Activated T-helper 9 cell treated with anti-CD3 and anti-CD28 coated beads, Interleukin-2, amount 50 U/mL, for 16 hours (primary cell): ENCODE measurements at places on chromosomes 1 and 21.

GRCh38 chr1:67559222-67559700 is 125.7 kb upstream of the GADD45A start:
- no peak for DNase-seq

DNA sequence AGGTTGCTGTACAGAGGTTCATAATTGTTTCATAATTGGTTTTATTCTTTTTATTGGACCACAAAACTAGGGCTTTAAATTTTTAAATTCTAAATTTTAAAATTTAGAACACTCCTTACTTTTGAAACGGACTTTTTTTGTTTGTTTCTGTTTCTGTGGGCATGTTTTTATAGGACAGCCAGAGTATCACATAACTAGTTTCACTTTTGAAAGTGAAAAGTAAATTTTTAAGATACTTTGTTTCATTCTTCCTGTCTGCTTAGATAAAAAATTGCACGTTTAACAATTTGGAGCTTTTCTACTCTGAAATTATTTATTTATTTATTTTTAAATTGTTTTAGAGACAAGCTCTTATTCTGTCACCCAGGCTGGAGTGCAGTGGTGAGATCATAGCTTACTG is 29.7 kb downstream of the MDM4 start:
- DNase-seq = no peak

DNA sequence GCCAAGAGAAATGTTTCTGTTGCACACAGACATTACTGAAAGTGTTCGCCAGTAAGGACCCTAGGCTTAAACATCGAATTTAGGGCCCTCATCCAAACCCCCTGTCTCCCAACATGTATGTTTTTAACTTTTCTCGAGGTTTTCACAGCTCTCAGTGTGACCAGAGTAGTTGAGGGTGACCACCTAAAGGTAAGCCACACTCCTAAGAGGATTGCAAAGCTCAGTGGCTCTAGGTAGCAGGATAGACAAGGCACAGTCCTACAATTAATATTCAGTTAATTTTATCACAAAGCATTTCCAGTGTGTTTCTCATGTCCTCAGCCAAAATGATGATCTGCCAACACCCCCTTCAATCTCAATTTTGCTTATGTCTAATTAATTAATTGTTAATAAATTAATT is 695 bp upstream of the ALG14 start:
- no peak for DNase-seq

DNA sequence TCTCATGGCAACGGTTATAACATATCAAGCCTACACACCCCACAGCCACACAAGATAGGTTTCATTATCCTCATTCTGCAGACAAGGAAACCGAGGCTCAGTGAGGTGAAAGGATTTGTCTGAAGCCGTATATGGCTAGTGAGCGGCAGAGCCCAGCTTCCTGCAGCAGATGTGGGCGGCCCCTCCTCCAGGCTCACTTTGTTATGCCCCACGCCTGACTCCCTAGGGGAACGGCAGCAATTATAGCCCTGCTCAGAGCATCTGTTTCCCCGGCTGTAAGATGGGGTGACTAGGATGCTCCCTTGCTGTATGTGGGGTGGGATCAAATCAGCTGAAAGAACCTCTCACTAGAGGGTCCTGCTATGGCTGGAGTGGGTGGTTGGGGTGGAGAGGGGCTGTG is 22.1 kb downstream of the GRHL3 start:
- no peak for DNase-seq

GRCh38 chr1:221740369-221740992 is 1.4 kb downstream of the DUSP10 start:
- no peak for DNase-seq

DNA sequence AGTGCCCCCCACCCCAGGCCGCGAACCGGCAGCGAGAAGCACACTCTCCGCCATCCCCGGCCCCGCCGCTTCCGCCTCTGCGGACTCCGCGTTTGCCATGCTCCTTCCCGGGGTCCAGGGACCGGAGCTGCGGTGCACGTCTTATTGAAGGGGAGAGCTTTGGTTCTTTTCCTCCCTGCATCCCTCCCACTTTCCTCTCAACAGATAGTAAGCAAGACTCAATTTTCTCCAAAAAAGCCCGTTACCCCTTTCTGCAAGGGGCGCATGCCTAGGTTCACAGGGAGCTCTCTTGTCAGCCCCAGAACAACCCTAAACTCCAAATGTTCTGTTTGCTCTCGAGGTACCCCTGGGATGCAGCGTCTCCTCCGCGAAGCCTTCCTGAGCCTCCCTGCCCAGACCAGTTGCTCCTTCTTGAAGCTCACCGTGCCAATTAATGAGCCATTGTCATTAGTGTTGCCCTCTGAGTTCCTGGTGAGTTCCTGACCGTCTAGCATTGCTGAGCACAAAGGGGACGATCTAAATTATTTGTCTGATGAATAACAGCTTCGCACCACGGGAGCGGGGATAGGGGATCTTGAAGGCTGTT is 8.1 kb downstream of the FOXD3 start:
- DNase-seq = no peak

- DNase-seq = no peak
Measured at GRCh38 chr1:29171521-29171920, 10.2 kb downstream of the SRSF4 start.

- DNase-seq = no peak
Measured at GRCh38 chr21:41960386-41960785, 6.6 kb upstream of the C2CD2 start.

- no peak for DNase-seq
Measured at GRCh38 chr1:12230549-12231275, 882 bp downstream of the VPS13D start.

DNA sequence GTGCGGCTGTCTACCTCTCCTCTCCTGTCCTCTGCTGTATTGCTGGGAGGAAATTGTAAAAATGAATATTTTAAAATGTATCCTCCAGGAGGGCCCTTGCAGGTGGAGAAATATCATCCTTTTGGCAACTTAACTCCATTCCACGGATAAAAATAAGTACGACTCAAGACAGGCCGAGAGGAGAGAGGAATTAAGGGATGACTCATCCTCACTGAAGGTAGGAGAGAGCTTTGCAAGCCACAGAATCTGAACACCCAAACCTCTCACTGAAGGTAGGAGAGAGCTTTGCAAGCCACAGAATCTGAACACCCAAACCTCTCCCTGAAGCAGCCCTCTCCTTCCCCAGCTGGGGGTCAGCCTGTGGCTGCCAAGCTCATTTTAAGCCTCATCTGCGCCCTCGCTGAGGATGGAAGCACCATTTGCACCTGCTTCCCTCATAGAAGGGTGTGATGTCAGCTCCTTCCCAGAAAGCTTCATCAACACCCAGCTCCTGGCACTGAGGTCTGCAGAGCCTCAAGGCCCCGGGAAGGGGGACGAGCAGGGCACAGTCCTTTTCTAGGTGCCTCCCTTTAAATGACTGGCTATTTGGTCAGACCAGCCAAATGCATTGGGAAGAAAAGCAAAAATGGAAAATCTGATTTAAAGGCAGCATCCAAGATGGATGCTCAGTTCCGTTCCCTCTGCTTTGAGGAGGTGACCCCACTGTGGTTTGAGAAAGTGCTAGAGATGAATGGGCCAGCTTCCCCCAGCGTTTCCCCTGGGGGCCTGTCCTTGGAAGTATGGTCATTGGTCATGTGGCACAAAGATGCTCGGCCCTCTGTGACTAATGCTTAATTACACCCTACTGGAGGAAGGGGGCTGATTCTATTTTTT is 12.9 kb upstream of the SELENON start:
- DNase-seq = no peak

GRCh38 chr1:244843148-244843978 is 7.9 kb downstream of the COX20 start:
- no peak for DNase-seq

GRCh38 chr1:210841926-210842625 is 291.9 kb downstream of the KCNH1 start:
- DNase-seq = no peak

DNA sequence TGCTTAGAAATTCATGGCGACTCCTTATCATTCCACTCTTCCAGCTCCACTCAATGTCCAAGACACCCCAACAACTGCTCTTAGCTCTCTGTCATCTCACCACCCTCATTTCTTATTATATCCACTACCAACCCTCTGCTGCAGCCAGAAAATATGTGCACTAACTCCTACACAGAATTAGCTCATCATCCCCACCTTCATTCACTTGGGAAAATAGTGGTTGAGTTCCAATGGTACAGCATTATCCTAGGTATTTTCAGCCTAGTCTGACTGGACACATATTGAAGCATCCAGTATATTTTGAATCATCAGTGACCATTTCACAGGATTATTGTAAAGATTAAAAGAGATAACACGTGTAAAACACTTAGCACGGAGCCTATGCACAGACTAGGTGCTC is 16.7 kb upstream of the VSIG8 start:
- no peak for DNase-seq

DNA sequence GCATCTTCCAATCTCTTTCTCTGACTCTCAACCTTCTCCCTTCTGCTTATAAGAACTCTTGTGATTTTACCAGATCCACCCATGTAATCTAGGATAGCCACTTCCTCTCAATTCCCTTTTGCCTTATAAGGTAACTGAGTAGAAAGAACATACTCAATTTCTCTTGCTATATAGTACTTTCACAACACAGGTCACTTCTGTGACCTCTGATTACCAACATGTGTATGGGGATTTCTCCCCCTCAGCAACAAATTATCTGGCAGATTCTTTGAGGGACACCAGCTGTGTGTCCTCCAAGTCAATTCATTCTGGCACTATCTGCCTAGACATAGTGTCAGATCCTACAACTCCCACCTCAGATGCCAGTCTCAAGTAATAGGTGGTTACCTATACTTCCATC is 62.5 kb downstream of the IL23R start:
- DNase-seq = no peak

GRCh38 chr1:81512252-81513003 is 288.3 kb upstream of the ADGRL2 start:
- DNase-seq = no peak

DNA sequence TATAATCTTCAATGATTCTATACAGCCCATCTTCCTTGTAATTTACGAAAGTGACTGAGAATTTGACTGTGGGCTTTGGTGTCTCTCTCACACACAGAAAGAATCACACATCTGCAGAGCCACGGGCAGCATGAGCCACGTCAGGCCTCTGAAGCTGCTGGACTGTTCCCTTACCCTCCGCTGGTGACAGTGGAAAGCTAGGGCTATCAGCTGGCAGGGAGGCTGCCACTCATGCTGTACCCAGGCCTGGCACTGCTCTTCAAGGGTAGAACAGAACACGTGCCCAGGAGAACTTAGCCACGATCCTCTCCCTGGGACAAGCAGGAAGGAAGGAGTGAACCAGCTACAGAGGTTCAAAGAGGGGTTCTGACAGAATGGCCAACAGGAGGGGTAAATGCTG is 90.7 kb downstream of the JAK1 start:
- DNase-seq = no peak

GRCh38 chr1:154695985-154696384 is 88.0 kb upstream of the ADAR start:
- no peak for DNase-seq

GRCh38 chr1:9406111-9406510 is 113.4 kb downstream of the SPSB1 start:
- no peak for DNase-seq

GRCh38 chr1:182368358-182368757 is 23.2 kb downstream of the GLUL start:
- no peak for DNase-seq

- DNase-seq = no peak
Measured at GRCh38 chr21:32256873-32257620, 21.8 kb downstream of the MIS18A start.

DNA sequence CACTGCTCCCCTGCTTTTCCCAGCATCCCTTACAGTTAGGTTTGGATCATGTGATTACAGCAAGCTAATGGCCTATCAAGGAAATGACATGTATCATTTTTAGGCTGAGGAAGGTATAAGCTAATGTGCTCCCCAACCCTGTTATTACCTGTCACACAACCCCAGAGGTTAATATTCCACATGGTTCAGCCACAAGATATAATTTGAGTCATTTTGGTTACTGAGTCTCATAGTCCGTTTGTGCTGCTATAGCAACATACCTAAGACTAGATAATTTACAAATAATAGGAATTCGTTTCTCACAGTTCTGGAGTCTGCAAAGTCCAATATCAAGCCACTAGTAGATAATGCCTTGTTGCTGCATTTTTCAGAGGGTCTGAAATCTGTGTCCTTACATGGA is 29.1 kb upstream of the SLC16A1 start:
- DNase-seq = no peak

GRCh38 chr1:215005656-215006345 is 76.7 kb upstream of the KCNK2 start:
- DNase-seq = no peak

DNA sequence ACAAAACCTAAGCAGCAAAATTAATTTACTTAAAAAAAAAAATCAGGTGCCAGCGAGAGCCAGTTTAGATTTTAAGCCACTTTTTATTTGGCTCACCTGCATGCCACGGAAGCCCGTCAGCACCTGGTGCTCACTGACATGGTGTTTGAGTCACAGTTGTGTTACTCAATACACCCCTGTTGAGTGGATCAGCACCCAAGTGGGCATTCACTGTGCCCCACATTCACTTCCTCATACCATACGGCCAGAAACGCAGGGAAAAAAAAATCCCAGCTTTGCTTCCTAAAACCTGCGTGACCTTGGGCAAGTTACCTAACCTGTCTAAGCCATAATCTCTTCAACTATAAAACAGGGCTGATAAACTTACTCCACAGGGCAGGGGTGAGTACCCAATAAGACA is 42.8 kb upstream of the SIM2 start:
- DNase-seq = no peak

DNA sequence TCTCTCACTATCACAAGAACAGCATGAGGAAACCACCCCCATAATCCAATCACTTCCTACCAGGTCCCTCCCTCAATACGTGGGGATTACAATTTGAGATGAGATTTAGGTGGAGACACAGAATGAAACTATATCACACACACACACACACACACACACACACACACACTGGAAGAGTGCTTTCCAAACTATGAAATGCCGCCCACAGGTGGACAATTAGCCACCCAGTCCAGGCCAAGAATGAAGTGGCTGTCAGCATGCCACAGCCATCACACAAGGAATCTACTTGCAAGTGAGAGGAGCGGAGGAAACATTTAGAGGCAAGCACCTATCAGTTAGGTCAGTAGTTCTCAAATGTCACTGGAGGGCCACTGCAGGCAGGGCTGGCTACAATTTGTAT is 105.4 kb upstream of the HOOK1 start:
- DNase-seq = no peak
